ENCODE measurements at places on chromosomes 5 and 9. TPM values are rescaled to one million over a fixed set of nuclear protein-coding genes. Genes with fewer than 3 reads are reported as not detected.

Gene MARCHF11
- total RNA-seq = not detected

- peak; percentile 54 for DNase-seq
Observed at GRCh38 chr5:54725391-54726280, 208.1 kb downstream of the SNX18 start.

Gene SOHLH1
- not detected for total RNA-seq

DNA sequence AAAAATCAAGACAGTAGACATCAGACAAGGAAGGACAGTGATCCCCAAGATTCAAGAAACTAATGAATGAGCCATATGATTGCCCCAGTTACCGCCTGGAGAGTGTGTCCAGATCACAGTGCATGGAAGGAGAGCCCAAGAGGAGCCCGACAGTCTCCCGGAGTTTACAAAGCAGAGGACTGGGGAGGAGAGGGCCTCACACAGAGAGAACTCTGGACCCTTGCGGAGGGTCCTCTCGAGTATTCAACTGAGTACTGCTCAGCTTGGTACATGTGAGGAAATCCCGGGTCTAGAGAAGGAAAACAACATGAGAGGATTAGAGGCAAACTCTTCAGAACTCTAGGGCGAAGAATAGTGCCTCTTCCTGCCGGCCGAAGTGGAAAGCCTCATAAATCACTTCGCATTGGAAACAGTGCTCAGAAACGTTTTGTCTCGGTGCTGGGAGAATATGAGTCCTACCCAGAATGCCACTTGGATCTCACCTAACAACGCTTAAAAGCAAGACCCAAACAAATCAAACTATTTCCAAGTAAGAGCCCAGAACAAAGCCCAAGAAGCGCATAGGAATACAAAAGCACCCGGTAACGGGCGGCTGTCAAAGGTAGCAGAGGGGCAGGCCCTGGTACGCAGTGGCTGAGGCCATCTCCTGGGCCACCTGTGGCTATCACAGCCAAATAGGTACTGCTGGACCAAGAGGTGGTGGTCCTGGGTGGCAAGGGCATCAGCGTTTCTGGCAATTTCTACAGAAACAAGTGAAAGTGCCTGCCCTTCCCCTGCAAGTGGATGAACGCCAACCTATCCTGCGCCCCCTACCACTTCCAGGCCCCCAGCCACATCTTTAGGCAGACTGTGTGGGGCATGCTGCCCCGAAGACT, 36.0 kb downstream of the FAM78A start:
- no peak for DNase-seq

DNA sequence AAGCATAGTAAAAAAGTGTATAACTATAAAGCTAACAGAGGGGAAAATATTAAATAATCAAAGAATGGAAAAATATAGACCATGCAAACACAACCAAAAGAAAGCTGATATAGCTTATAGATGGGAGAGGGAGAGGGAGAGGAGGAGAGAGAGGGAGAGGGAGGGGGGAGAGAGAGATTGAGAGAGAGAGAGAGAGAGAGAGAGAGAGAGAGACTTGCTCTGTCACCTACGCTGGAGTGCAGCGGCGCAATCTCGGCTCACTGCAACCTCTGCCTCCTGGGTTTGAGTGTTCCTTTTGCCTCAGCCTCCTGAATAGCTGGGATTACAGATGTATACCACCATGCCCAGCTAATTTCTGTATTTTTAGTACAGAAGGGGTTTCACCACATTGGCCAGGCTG, 110.6 kb downstream of the RAPGEF6 start:
- no peak for DNase-seq

DNA sequence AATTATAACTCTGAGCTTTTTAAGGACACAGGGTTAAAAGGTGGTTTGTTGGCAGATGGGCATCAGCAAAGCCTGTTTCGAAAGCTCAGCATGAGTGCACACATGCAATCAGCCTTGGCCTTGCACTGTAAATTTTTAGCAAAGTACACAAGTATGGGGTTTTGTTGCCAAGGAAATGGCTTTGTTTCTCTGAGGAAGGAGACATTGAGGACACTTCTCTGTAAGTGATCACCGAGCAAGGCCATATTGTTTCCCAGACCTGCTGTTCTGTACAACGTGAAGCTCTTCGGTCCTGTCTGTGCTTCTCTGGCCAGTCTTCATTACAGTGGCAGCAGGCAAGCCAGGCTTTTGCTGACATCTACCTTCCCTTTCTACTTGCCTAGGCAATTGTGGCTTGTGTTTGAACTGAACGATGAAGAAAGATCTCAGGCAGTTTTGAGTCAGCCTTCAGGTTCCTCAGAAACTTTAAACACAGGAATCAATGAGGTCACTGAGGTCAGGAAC, 27.9 kb upstream of the GLRX start:
- no peak for DNase-seq

GRCh38 chr9:20804489-20805250, 120.6 kb downstream of the FOCAD start:
- DNase-seq = no peak

Gene ADAM19
- 38.3 TPM for total RNA-seq

Gene PCDHAC1
- total RNA-seq = not detected
